Nephron progenitor cell (in vitro differentiated cells): ENCODE measurements at places on chromosomes 2 and 18.

DNA sequence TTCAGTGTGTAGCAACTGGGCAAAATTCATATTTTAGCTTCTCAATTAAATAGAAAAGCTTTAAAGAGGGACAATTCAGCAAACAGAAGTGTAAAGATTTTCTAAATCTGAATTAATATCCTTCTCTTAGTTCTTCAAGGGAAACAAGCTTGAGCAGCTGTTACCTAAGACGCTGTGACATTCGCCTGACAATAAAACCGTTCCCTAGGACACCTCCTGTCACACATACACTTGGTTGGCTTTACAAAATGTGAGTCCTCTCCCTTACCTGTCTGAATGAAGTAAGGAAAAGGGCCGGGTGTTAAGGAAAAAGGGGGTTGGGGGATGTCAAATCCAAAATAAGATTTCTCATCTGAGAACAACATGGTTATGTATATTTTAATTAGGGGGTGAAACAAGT is 2.1 kb downstream of the SERTAD2 start:
- no peak for DNase-seq

GRCh38 chr2:216406826-216407225 is 5.5 kb upstream of the SMARCAL1 start:
- no peak for DNase-seq

DNA sequence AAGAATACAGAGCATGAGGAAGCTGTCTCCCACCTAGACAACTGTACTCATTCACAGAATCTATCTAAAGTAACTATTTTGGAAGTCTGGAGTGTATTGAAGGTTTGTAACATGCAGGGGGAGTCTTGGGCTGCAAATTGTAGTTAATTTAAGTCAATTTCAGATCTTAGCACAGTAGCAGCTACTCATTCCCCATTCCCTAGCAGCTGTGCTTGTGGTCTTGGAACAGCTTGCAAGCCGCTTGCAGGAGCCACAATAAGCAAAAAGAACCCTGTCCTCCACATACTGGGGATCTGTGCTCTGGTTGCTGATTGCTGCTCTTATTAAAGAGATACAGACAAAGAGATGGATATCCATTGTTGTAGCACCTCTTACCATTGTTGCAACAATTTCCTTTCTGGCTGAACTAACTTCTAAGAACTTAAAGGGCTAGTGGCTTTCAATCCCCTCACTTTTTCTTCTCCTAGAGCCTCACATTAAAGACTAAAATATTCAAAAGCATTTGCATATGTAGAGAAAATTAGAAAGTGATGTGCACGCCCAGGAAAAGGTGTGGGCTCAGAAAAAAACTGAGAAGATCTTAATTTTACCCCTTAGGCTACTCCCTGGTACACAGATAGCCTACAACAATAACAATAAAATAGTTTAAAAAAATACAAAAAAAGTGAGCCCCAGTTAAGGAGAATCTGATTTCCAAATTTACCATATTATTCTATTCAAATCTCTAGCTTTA is 1775.1 kb upstream of the PIK3C3 start:
- DNase-seq: no peak

GRCh38 chr18:48541026-48541746 is 2.4 kb downstream of the CTIF start:
- DNase-seq: peak; percentile 75

- no peak for DNase-seq
Measured at GRCh38 chr2:858646-859045, 92.0 kb upstream of the SNTG2 start.

DNA sequence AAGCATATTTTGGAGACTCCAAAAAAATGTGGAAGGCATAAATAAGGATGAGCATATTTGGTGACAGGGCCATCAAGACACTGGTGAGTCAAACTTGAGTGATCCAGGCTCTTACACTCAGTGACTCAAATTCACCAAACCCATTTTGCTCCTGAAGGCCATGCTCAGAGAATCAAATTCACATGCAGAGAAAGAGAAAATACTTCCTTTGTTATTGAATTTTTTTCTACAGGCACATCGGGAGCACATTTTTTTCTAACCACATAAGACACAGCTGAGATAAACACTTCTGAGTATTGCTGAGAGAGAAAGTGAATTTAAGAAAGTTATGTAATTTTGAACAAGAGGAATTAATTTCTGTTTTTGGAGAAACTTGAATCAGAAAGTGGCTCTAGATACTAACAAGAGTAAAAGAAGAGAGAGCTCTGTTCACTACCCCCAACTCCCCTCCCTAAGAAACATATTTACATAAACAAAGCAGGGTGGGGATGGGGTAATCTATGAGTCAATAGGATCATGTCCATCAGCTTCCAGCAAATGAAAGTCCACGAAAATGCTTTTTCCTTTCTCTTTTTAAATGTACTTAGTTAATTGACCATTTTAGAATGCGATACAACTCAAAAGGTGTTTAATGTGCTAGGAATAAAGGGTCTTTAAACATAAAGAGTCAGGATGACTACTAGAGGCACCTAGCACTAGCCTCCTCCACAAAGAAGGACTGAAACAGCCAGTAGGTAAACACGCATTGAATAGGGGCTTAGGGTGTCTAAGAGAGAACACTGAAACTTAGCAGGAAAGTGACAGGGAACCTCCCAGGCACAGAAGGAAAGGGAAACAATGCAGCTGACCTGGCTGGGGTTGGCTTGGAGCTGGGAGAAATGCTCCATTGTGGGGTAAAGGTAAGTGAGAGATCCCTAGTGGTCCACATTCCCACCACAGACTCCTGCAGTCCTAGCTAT is 152.3 kb downstream of the KCNE4 start:
- no peak for DNase-seq

- peak; percentile 79 for DNase-seq
Measured at GRCh38 chr2:25228848-25229278, 60.5 kb upstream of the POMC start.

- no peak for DNase-seq
Measured at GRCh38 chr18:50466634-50467033, 91.8 kb downstream of the SKA1 start.

GRCh38 chr2:181126311-181126868 is 146.0 kb downstream of the UBE2E3 start:
- DNase-seq: no peak

DNA sequence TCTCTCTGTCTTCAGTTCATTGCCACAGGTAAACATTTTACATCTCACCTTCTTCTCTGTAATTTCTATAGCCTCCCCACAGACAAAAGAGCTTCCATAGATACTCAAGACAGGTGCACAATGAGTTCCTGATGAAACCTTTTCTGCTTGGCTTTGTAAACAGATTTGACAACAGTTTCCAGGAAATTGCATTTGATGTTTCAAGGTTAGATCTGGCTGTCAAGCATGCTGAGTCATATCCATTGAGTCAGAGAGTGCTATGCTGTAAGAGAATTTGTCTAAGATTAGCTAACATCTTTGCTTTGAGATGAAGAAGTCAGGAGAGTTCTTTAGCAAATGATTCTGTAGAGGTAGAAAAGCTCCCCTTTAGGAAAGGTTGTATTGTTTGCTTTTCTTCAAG is 40.6 kb upstream of the MAP2 start:
- DNase-seq: no peak

GRCh38 chr2:40187054-40187453 is 264.8 kb downstream of the SLC8A1 start:
- DNase-seq: no peak

- no peak for DNase-seq
Measured at GRCh38 chr18:8952174-8952573, 150.3 kb upstream of the NDUFV2 start.

DNA sequence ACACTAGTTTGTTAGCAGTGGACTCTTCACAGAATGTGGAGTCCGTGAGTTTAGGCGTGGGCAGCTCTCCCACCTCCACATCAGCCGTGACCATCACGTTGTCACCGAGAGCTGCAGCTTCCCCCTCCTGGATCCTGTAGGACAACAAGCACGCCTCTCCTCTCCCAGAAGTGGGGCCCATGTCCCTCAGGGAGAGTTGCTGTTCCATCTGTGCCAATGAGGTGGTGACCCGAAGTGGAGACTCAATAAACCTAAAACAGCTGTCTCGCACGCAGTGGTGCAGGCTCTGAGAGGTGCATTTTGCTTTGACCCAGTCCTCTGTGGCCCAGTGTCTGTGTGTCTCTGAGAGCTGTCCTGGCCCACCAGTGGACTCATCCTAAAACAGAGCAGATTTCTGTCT is 456.5 kb upstream of the SOX11 start:
- DNase-seq: no peak

- no peak for DNase-seq
Measured at GRCh38 chr2:33134086-33134771, 187.5 kb downstream of the LTBP1 start.

DNA sequence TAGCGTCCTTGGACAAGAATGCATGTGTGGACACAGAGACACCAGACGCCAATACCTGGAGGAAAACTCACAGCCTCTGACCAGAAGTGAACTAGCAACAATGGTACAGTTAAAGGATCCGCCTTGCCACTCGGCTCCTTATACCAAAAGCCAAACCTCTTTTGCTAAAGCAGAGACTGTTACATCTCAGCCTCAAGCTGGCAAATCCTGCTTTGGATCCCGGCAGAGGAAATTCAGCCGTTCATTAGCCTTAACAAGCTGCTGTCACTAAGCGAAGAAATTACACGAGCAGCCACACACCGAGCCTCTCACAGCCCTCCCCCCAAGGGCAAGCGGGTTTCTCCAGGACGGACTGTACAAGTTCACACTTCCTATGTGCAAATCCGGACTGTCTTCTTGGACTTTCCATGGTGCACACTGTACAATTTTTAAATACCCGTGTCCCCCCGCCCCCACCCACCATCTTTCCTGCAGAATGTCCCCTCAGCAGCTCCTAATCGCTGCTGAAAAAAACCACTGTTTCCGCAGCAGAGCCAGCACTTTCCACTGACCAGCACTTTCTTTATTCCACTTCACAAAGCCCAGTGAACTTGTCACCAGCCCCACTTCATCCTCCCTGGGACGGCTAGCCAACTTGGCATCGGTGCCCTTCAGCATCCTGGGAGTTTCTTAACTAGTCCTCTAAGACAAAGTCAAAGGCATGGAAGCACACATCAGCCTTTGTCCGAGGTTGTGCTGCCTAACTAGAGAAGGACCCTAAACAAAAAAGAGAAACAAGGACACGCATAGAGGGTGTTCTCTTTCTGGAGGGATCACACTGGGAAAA is 1.5 kb downstream of the KLF7 start:
- peak; percentile 30 for DNase-seq

GRCh38 chr2:30181176-30181575 is 34.4 kb downstream of the YPEL5 start:
- DNase-seq: no peak

- DNase-seq: no peak
Measured at GRCh38 chr2:141959016-141959415, 171.8 kb downstream of the LRP1B start.

DNA sequence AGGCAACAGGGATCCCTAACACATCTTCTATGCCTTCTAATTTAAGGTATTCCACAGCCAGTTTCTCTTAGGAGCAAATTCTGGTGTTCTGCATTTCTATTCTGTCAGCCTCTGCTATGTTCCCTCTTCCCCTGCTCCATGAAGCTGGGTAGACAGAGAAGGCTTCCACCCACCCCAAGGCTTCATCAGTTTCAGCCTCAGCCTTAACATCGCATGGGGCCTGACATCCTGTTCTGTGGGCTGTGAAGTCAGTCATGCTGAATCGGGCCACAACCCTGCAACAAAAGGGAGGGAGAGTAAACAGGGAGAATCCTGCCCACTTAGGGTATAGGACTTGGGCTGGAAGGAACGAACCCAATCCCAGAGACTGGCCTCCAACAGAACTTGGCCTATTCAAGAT is 70.6 kb upstream of the PPM1B start:
- DNase-seq: no peak

DNA sequence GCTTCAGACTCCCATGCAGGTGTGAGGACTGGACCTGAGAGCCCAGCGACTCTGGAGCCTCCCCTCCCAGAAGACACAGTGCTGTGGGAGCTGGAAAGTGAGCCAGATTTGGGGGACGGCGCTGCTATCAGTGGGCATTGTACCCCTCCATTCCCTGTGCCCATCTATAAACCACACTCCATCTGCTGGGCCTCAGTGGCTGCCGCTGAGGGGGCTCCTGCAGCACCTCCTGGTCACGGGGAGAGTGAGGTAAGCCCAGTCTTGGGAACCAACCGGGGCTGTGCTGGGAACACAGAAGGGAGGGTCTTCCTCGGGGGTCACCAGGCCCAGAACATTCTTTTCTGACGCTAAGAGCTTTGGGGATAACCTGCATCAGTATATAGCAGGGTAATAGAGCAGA is 9.5 kb downstream of the PSD4 start:
- DNase-seq: no peak

GRCh38 chr2:174108579-174108978 is 139.8 kb downstream of the OLA1 start:
- no peak for DNase-seq

DNA sequence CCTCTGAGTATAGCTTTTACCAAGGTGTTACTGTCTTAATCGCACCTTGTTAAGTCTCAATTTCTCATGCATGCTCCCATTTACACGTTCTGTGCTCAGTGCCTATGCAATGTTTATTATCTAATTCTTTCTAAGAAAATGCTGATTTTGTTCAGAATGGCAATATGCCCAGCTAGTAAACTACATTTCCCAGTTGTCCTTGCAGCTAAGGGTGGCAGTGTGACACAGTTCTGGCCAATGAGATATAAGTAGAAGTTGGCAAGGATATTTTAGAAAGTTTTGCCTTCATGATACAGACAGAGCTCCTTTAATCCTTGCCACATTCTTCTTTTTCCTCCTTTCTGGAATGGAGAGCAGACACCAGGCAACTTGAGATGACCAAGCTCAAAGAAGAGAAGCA is 45.3 kb downstream of the POLE4 start:
- DNase-seq: no peak

DNA sequence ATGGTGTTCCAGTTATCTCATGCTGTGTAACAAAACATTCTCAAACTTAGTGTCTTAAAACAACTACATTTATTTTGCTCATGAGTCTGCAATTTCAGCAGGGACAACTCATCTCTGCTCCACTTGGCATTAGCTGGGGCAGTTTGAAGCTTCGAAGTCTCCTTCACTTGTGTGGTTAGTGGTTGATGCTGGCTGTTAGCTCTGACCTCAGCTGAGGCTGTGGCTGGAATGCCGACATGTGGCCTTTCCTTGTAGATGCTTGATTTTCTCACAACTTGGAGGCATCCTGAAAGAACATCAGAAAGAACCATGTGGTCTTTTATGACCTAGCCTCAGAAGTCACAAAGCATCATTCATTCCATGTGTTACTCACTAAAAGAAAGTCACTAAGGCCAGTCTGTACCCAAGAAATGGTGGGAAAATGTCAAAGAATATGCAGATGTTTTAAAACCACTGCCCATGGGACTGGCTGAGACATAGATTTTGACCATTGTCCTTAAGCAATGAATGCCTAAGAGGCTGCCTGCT is 3.8 kb upstream of the TMSB10 start:
- no peak for DNase-seq

DNA sequence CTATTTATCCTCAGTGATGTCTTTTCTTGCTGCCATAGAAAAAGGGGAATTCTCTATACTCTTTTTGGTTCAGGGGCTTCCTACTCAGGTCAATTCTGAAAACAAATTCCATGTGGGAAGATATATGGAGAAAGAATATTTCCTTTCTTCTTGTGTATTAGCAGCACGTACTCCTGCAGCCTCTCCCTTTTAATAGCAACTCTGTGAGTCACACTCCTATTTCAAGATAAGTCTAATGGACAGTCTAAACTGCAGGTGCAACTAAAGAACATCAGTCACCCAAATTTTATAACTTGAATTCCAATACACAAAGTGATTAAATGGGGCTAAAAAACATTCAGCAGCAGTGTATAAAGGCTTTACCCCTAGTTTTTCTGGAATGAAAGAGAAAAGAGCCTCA is 942.2 kb downstream of the CNTNAP5 start:
- DNase-seq: no peak
